ENCODE measurements at places on chromosomes 12 and 14.

DNA sequence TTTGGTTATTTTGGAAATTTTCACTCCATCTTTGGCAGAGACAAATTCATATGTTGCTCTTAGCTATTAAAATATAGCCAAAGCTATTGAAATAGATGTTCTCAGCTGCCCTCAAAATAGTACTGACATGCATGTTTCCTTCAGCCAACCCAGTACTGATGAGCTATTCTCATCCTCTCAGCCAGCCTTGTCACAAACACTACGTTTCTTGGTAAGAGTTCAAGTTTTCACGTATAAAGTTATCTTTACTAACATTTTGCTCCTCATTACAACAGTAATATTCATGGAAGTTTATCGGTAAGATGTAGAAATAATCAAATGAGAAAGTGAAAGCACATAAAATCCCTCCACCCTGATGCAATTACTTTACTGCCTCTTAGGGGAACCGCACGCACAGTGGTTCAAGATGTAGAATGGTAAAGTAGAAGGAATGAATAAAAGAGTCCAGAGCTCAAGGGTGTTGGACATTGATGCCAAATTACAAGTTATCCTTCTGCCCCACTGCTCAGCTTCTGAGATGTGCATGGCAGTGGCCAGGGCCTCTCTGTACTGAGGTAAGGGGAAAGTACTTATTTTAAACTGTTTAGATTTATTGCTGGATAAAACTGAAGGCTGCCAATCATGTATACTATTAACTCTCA is 20.7 kb downstream of the GCH1 start:
- no peak for DNase-seq

GRCh38 chr14:69077841-69078240 is 75.1 kb downstream of the DCAF5 start:
- no peak for DNase-seq

DNA sequence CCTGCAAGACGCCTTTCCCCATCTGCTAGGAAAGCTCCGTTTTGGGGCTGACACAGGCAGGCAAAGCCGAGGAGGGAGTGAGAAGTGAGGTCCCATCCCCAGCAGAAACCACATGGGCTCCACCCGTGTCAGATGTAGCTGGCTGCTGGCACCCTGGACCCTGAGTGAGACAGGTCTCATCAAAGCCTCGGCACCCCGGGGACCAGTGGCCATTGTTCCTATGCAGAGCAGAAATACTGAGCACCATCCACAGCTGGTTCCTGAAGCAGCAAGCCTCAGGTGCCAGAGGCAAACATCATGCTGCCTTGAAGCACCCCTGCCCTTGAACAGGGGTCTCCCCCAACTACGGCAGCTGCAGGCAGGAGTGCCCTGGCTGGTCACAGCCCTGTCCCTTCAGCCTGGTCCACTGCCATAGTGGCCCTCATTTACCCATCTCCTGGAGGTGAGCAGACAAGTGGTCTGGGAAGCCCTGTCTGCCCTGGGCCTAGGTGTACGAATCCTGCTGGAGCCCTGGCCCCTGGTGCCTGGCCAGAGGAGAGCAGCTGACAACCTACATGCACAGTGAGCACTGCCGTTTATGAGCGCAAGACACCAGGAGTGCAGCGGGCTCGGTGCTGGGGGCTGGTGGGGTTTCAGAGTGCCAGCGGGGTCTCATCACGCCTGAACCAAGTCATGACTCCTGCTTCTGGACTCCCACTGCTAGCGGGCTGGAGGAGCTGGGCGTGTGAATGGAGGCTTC is 289.8 kb upstream of the RTL1 start:
- DNase-seq = no peak

GRCh38 chr14:56413721-56414120 is 165.9 kb upstream of the TMEM260 start:
- DNase-seq = no peak

GRCh38 chr14:67746927-67747326 is 45.2 kb downstream of the RDH12 start:
- DNase-seq = no peak

GRCh38 chr12:102052192-102053061 is 9.4 kb downstream of the WASHC3 start:
- DNase-seq = no peak

GRCh38 chr12:57046086-57046791 is 3.7 kb downstream of the MYO1A start:
- no peak for DNase-seq

GRCh38 chr12:7354529-7354928 is 50.7 kb downstream of the ACSM4 start:
- no peak for DNase-seq

GRCh38 chr14:69629225-69630127 is 18.1 kb downstream of the SUSD6 start:
- no peak for DNase-seq

DNA sequence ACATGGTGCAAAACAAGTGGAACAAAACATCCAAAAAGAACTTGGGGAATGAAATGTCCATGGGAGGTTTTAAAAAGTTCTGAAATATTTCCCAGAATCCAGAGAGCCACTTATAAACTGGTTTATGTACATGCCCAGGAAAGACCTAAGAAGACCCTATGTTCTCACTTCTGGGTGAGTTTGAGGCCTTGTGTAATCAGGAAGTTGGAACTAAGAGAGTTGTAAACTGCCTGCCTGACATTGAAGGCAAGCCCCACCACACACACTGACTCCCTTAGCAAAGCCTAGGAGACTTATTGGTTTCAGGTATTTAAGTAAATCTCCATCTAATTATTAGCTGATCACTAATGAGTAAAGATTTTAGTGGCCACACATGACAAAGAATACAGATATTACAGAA is 142.5 kb downstream of the LRIG3 start:
- DNase-seq = no peak

GRCh38 chr14:24366721-24367513 is 1.1 kb upstream of the NFATC4 start:
- no peak for DNase-seq

GRCh38 chr14:96250485-96250884 is 5.5 kb upstream of the BDKRB1 start:
- no peak for DNase-seq

- no peak for DNase-seq
Observed at GRCh38 chr14:54890788-54891187, 11.8 kb downstream of the GCH1 start.

DNA sequence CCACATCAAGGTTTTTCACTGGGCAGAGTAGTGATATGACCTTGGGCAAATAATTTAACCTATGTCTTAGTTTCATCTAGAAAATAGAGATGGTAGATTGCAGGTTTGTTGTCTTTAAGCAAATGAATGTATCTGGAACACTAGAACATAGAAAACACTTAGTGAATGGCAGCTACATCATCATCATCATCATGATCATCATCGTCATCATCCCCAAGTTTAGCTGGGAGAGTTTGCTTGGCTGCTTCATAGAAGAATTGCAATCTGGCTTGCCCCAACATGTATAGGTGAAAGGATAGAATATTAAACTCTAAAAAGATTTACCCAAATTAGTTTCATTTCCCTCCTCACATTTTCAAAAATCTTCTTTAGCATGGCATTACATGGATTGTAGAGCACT is 91.3 kb upstream of the TMEM260 start:
- no peak for DNase-seq

- DNase-seq = no peak
Observed at GRCh38 chr12:93025145-93026103, 96.3 kb upstream of the EEA1 start.

GRCh38 chr12:114013575-114014345 is 47.6 kb upstream of the RBM19 start:
- no peak for DNase-seq

- DNase-seq = no peak
Observed at GRCh38 chr12:109558374-109559199, 14.7 kb downstream of the MMAB start.

DNA sequence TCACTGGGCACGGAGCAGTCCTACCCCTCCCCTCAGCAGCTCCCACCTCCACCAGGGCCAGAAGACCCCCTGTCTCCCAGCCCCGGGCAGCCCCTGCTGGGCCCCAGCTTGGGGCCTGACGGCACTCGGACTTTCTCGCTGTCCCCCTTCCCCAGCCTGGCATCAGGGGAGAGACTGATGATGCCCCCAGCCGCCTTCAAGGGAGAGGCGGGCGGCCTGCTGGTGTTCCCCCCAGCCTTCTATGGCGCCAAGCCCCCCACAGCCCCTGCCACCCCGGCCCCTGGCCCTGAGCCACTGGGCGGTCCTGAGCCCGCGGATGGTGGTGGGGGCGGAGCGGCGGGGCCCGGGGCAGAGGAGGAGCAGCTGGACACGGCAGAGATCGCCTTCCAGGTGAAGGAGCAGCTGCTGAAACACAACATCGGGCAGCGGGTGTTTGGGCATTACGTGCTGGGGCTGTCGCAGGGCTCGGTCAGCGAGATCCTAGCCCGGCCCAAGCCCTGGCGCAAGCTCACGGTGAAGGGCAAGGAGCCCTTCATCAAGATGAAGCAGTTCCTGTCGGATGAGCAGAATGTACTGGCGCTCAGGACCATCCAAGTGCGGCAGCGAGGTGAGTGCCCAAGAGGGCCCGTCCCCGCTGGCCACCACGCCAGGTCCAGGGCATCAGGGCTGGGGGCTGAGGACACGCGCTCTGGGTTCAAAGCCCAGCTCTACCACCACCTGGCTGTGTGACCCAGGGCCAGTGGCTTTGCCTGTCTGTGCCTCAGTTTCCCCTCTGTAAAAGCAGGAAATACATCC is 58.6 kb downstream of the PHETA1 start:
- no peak for DNase-seq

- DNase-seq = no peak
Observed at GRCh38 chr14:90983560-90983959, 76.9 kb downstream of the RPS6KA5 start.

GRCh38 chr14:53032838-53033390 is 82.1 kb upstream of the FERMT2 start:
- no peak for DNase-seq

- no peak for DNase-seq
Observed at GRCh38 chr12:58914457-58914856, 5.8 kb downstream of the LRIG3 start.

DNA sequence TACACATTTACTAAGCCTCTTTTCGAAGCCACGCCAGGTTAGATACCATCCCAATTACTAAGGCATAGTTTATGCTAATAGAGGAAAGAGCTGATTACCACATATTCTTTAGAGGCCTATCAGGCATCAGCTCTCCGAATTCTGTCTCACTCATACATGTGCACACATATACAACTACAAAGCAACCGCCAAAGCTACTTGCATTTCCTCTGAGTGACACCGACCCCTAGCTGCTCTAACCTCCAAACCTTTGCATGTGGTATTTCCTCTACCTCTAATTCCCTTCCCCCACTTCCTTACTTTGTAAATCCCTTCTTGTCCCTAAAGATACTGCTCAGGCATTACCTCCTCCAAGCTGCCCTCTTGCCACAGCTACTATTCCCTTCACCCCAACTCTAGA is 107.2 kb downstream of the DUSP6 start:
- DNase-seq = peak; percentile 57

GRCh38 chr12:83214185-83214584 is 527.5 kb downstream of the TMTC2 start:
- DNase-seq = no peak

DNA sequence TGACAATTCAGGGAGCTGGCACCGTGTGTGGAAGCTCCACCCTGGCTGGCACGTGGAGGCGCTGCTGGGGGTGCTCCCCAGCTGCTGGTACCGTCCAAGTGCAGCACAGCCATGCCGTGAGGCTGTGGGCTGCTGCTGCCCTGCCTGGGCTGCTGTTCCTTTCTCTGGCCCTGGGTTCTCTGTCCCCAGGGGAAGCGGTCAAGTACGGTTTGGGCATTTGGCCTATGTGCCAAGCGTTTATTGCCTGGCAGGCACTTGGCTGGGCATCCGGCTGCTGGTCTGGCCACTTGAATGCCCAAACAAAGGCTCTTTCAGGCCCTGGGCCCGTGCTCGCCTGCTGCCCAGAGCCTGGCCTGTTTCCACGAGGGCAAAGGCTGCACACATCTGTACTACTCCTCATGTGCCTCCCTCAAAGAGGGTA is 39.6 kb downstream of the RHOF start:
- no peak for DNase-seq

DNA sequence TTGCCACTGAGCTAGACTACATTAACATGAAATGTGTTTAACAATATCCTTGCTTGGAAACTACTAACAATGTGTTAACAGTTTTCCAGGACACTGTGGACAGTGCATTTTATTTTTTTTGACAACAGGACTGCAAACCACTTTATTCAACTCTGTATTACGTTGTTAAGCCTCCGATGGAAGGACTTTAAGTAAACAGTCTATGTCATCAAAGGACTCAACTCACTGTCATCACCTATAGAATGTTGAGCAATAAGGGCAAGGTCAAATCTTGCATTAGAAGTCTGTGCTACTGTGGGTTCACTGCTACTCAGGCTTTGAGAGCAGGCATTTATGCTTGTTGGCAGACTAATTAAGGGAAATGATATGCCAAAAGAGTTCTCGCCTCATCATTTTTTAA is 483.7 kb downstream of the FLRT2 start:
- no peak for DNase-seq

DNA sequence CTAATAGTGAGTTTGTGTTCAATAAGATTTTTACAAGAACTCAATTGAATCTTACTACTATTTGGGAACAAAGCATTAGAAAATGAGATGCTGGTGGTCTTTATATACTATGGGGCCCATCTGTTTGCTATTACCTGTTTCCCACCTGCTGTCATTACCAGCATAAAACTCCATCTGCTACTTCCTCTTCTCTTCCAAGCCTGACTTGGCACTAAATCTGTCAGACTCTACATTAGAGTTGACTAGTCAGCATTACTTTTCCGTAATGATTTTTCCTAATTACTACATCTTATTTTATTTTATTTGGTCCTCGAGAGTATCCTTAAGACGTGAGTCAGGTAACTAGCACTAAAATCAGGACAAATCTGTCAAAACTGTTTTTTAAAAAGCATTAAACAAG is 68.1 kb upstream of the KRR1 start:
- DNase-seq = no peak

GRCh38 chr14:67763158-67763822 is 53.1 kb downstream of the ZFYVE26 start:
- no peak for DNase-seq

GRCh38 chr12:802242-803120 is 50.1 kb downstream of the WNK1 start:
- DNase-seq = no peak

DNA sequence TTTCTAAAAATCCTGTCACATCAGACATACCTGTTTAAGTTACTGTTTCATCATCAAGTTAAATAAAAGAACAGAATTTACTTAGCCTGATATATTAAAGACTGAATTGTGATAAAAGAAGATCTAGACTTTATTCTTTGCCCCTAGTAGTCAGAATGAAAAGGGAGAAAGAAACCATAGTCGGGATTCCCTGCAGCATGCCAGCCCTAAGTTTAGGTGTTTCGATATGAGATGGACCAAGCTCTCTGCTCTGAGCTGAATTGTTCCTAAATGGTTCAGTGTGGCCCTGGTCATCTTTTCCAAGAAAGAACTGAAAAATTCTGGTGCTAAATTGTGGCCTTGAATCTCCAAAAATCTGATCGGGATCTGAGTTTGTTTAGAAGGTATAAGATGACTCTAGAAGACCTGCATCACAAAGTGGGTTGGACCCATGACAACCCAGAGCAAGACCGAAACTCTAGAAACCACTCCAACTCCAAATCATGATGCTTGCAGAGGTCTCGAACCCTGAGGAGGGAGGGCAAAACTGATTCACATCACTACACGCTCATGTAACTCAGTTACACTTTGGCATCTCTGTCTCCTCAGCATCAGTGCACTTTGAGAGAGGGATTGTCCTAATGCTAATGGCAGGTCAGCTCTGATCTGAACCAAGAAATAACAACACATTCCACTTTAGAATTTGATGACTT is 15.7 kb downstream of the PTGER2 start:
- no peak for DNase-seq

GRCh38 chr14:53325176-53325806 is 172.2 kb upstream of the DDHD1 start:
- no peak for DNase-seq

All from SIG-M5 (cell line).